GM12864 (cell line): ENCODE measurements at places on chromosomes 2 and 18.

DNA sequence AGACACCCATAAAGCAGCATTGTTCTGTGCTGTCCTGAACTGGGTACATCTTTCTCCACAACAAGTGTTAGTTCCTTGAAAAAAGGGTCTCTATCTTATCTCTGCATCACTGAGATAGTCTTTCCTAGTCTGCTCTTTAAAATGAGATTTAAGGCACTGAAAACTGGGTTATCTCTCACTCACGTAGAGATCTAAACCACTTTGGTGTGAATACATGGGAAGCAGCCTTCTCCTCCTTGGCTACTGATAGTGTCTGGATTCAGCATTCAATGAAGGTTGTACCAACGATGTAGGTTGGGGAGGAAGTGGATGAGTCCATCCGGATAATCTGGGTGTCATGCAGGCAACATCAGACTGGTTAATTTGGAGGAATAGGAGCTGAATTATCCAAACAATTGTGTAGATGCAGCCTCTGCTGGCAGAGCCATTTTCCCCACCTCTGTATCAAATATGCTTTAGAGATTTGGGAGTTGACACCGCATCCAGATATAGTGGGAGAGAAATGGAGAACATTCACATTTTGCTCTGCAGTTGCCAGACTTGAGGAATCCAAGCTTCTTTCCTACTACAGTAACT lies 15.9 kb upstream of the SIX3 start:
- no peak for DNase-seq

- DNase-seq = no peak
Measured at GRCh38 chr18:73509460-73509859, 638.2 kb downstream of the FBXO15 start.

- DNase-seq = no peak
Measured at GRCh38 chr2:233448220-233448559, 93.9 kb downstream of the DGKD start.

GRCh38 chr2:45728458-45728942 lies 77.0 kb downstream of the PRKCE start:
- DNase-seq = peak; percentile 92

DNA sequence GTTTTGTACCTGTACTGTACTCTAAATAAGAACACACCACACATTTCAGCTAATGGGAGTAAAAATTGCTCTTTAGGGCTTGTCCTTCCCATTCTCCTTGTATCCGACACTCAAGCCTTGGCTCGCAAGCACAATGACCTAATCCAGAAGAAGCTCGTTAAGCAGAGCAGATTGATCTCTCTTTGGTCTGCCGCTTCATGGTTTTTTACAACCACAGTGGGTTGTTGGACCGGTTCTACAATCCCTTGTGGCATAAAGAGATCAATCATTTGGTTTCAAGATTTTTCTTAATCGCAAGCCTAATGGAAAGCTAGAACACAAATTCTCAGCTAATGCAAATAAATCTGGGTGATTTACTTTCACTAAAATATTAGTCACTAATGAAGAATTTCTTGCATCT lies 662.1 kb downstream of the LRP1B start:
- DNase-seq = no peak

DNA sequence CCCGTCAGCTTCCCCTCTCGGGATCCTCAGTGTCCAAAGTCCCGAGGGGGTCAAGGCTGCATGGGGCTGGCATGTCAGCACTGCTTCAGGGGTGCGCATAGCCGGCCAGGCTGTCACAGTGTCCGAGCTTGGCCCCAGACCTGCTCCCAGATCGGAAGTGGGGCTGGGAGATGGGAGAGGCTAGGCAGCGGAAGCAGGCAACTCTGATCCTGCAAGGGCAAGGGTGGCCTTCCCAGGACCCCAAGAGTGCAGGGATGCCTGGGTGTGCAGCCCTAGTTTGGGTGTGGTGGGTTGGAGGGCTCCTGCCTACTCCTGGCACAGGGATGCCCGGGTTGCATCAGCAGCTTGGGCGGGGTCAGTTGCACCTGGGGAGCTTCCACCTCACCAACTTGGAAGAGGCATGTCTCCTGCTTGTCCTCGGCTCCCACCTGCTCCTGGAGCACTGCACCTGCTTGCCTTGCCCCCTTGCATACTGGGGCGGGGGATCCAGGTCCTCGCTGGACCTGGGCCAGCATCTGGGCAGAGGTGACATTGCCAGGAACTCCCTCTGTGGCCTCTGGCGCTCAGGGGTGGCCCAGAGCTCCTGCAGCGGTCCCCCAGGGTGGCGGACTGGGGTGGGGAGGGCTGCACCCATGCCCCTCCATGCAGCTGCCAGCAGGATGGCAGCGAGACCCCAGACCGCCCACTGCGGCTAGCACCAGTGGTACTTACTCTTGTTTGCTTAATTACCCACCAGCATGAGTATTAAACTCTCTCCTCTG lies 41.3 kb downstream of the CBLN2 start:
- DNase-seq = no peak

GRCh38 chr2:223032187-223033142 lies 19.5 kb upstream of the KCNE4 start:
- DNase-seq = no peak

GRCh38 chr2:66596256-66596655 lies 161.3 kb downstream of the MEIS1 start:
- DNase-seq = no peak

GRCh38 chr2:240519396-240520129 lies 38.2 kb downstream of the ANKMY1 start:
- no peak for DNase-seq

- no peak for DNase-seq
Measured at GRCh38 chr2:131724019-131724418, 196.3 kb downstream of the CCDC74A start.

GRCh38 chr18:25192065-25192464 lies 159.9 kb downstream of the ZNF521 start:
- DNase-seq = no peak

DNA sequence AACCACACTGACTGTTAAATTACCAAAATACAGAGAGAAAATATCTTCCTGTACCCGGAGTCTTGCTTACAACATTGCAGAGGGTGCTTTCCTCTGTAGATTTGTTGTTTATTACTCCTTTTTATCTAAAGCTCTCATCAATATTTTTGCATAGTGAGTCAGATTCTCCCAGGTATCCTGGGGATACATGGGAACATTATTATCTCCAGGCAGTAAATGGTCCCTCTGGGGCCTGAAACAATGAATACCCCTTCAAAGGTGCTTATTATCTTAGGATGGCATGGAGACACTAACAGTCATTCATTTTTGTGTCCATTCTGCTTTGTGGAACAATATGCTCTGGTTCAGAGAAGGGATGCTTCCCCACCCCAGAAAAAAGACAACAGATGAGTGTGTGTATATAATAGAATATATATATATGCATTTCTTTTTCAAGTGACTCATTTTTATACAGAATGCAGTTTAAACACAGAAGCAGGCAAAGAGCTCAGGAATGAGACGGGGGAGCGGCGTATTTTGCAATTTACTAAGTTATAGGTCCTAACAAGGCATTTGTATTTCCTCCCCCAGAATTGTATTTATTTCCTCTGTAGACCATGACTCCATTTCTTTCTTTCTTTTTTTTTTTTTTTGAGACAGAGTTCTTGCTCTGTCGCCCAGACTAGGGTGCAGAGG lies 424.8 kb upstream of the ZEB2 start:
- DNase-seq = no peak

GRCh38 chr2:233164128-233164635 lies 87.3 kb upstream of the ATG16L1 start:
- no peak for DNase-seq

GRCh38 chr2:229980431-229981184 lies 58.3 kb downstream of the FBXO36 start:
- DNase-seq = no peak

DNA sequence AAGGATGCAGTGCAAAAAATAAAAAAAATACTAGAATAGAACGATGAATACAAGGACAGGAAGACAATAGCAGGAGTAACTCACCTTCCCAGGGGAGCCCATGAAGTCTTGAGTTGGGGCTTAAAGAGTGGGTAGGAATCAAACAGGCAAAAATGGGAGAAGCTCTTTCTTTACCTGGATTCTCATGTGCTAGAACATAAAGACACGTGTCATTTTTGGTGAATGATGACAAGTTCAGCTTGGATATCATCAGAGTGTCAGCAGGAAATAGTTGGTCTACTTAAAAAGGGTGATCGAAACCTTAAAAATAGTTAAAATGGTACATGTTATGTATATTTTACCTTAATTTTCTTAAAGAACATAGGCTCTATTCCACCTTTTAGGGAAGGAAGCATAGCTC lies 5.7 kb downstream of the SGPP2 start:
- DNase-seq = no peak

- no peak for DNase-seq
Measured at GRCh38 chr2:178295115-178295514, 100.8 kb downstream of the OSBPL6 start.

DNA sequence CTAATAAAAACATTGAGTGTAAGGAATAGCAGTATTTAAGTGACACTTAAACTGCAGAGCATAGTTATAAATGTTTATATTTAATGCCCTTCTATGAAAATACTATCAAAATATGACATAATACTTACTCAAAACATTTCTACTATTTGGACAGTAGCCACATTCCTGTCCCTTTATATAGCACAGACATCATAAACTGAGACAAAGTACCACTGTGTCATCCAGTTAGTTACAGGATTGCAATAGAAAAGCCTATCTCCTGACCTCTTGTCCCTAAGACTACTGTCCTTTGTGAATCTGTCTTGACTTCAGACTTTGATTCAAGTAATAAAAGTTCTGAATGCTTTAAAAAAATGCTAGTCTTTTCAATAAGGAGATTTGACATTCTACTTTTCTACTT lies 1528.5 kb upstream of the NXPH2 start:
- DNase-seq = no peak

- DNase-seq = no peak
Measured at GRCh38 chr18:45121146-45121545, 440.5 kb downstream of the SETBP1 start.

DNA sequence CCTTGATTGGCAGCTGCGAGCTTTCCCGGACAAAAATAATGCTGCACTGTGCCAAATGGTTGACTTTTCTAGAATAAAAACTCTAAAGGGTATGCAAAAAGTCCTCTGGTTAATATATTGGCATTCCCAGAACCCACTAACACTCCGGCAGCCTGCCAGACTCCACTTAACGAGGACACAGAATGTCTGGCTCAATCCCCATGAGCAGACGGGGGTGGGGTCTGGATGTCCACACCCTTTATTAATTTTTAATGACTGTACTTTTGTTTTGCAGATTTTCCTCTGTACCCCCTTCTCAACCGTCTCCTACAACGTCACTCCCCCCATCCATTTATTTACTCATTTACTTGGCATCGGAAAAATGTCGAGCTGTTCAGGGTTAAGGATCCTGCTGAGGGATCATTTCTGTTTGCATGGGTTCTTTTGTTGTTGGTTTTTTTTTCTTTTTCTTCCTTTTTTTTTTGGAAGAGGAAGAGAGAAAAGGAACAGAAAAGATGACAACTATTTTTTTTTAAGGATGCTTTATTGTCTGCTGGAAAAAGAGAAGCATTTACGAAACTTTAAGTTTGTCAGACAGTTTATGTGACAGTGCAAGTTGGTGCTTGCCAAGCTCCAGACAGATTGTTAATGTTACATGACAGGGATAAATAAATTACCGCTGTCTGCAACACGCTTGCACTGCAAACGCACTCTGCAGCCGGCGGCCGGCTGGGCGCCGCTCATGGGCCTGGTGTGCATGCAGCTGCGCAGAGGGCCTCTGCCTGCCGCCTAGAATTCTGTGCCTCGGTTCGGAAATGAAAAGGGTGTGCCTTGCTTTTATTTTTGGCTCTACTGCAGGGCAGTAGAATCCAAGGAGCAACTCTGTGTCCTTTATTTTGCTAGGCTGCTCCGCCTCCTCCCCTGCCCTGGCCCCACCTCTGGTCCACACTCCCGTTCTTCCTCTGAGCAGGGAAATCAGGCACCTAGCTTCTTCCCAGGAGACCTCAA lies 3.6 kb downstream of the LDLRAD4 start:
- DNase-seq = no peak

- no peak for DNase-seq
Measured at GRCh38 chr2:33488178-33488690, 11.8 kb downstream of the RASGRP3 start.

DNA sequence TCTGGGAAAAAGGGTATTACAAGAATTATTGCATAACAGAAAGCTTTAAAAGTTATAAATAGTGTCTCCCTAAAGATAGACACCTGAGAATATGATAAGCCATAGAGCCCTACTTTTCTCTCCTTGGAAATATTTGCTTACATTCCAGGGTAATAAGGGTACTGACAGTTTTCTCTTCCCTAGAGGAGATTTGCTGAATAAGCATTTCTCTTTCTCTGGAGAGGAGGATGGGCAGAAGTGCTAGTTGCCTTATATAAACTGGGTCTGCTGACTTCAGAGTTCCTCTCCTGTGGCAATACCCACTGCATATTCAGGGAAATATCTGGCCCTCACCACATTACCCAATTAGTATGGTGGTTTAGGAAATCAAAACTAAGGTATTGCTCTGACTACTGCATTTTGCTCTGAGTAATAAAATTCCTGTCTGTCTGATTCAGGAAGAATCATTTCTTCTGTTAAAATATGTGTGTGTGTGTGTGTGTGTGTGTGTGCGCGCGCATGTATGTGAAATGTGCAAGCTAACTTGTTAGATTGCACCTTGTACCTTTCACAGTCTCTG lies 1391.3 kb downstream of the DSC3 start:
- no peak for DNase-seq

- DNase-seq = no peak
Measured at GRCh38 chr18:62258093-62258492, 67.0 kb upstream of the TNFRSF11A start.

GRCh38 chr2:176239031-176239430 lies 30.2 kb upstream of the MTX2 start:
- no peak for DNase-seq

DNA sequence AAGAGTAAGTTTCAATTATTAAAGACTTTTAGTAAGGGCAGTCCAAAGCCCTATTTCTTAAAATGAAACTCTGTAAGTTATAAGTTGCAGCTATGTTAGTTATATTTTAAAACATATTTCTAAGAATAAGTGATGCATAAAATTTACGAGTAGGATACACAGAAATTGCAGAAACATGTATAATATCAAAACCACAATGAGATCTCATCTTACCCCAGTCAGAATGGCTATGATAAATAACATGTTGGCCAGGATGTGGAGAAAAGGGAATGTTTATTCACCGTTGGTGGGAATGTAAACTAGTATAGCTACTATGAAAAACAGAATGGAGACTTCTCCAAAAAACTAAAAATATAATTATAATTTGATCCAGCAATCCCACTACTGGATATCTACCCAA lies 201.2 kb downstream of the CBLN2 start:
- DNase-seq = no peak

GRCh38 chr2:229673676-229674075 lies 40.7 kb downstream of the DNER start:
- DNase-seq = no peak

GRCh38 chr2:223459328-223459939 lies 142.7 kb downstream of the SCG2 start:
- no peak for DNase-seq

GRCh38 chr2:37230581-37230980 lies 815 bp downstream of the CEBPZ start:
- DNase-seq = no peak

DNA sequence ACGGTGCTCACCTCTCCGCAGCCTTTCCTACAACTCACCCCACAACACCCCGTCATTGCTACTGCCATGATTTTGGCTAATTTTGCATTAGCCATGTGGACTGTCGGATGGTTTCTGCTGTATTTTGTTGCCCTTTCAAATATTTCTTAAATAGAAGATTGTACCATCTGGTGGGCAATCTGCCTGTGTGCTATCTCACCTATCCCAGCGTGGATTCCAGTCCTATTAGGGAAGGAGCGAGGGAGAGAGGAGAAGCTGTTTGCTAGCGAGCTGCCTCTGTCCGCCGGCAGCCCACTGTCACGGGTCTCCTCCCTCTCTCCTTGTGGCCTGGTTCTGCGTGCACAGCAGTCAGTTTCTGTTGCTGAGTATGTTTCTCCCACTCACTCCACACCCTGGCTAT lies 336.2 kb downstream of the TXNL1 start:
- DNase-seq = no peak
